Stimulated activated CD8-positive, alpha-beta memory T cell treated with anti-CD3 and anti-CD28 coated beads, Interleukin-2, amount 100 ng/mL, for 1 hour (primary cell): ENCODE measurements at places on chromosomes 3 and 15.

- DNase-seq, result no peak
These were observed 60.0 kb downstream of the PIK3CB start for GRCh38 chr3:138774529-138775253.

- DNase-seq, result no peak
These were observed 19.1 kb downstream of the ZNF710 start for GRCh38 chr15:90020021-90020735.

- DNase-seq, result no peak
These were observed 32.1 kb downstream of the SCAP start for GRCh38 chr3:47443611-47443995.

DNA sequence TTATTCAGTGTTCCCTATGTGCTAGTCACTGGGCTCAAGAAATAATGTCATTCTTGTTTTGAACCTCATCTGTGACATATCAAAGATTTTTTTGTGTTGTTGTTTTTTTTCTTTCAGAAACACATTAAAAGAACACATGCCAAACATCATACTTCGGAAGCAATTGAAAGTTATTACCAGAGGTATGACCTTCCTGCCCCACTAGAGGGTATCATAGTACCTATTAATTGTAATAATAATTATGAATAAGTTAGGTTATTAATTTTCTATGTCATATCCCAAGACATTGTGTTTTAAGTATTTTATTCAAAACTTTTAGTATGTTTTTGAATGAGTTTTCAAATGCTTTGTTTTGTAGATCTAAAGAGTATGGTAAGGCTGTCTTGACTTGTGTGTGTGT, 65.7 kb downstream of the CDIN1 start:
- no peak for DNase-seq

GRCh38 chr3:113118336-113118735, 93.0 kb upstream of the BOC start:
- DNase-seq, result no peak

GRCh38 chr15:78103406-78104118, 11.2 kb downstream of the SH2D7 start:
- peak; percentile 18 for DNase-seq

GRCh38 chr15:55868707-55869106, 124.7 kb downstream of the NEDD4 start:
- DNase-seq, result no peak

GRCh38 chr3:100419406-100419805, 18.1 kb downstream of the LNP1 start:
- no peak for DNase-seq

GRCh38 chr3:75193797-75194196, 470.3 kb upstream of the FRG2C start:
- DNase-seq, result no peak

DNA sequence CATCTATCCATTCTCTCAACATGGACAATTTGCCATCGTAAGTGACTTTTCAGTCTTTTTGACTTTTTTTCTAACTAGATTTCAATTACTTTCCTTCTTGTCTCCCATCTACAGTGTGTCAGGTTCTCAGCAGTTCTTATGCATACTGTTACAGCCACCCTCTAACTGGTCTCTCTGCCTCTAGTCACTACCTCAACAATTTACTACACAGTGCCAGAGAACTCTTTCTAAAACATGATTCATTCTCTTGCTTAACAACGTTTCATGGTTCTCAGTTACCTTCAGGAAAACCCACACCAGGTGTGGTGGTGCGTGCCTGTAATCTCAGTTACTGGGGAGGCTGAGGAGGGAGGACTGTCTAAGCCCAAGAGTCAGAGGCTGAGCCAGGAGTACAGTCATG, 95.4 kb downstream of the DIPK2A start:
- no peak for DNase-seq

GRCh38 chr3:188365988-188366698, 212.2 kb downstream of the LPP start:
- no peak for DNase-seq

DNA sequence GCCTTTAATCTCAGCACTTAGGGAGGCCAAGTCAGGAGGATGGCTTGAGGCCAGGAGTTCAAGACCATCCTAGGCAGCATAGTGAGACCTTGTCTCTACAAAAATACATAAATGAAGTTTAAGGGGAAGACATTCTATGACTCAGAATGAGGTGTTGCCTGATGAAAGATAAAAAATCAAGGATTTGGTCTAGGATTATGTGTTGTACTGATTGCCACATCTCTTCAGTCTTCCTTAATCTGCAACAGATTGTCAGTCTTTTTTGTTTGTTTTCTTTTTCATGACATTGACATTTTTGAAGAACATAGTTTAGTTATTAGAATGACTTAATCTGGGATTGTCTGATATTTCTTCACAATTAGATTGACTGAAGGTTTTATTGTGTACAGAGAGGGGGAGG, 26.3 kb upstream of the DPPA4 start:
- DNase-seq, result no peak

GRCh38 chr3:44470430-44470829, 7.0 kb downstream of the ZNF445 start:
- DNase-seq, result no peak

DNA sequence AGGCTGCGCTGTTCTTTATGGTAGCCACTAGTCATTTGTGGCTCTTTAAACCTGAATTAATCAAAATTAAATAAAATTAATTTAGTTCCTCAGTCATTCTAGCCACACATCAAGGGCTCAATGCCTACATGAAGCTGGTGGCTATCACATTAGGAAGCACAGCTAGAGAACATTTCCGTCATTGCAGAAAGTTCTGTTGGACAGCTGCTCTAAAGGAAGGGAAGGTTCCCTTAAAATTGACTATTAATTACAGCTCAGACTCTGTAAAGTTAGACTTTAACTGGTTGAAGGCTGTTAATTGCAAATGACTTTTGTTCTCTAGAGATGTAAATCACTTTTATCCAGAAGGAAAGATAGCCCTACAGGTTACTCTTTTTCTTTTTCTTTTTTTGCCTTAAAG, 202.7 kb upstream of the ADAMTS9 start:
- no peak for DNase-seq

GRCh38 chr3:141045849-141046248, 5.3 kb upstream of the SPSB4 start:
- DNase-seq, result no peak

- DNase-seq, result no peak
These were observed 1.4 kb upstream of the KBTBD8 start for GRCh38 chr3:66996696-66997095.

- no peak for DNase-seq
These were observed 207.6 kb downstream of the GAP43 start for GRCh38 chr3:115830764-115831395.

- DNase-seq, result no peak
These were observed 70.3 kb upstream of the BBX start for GRCh38 chr3:107452436-107452835.

GRCh38 chr3:182892226-182892625, 88.1 kb downstream of the DCUN1D1 start:
- no peak for DNase-seq

- DNase-seq, result no peak
These were observed at the start of gene ENTPD3 for GRCh38 chr3:40387001-40387894. Gene ENTPD3 (plus strand): TSS chr3:40387184. CDS start chr3:40388058, 874 bp downstream.

DNA sequence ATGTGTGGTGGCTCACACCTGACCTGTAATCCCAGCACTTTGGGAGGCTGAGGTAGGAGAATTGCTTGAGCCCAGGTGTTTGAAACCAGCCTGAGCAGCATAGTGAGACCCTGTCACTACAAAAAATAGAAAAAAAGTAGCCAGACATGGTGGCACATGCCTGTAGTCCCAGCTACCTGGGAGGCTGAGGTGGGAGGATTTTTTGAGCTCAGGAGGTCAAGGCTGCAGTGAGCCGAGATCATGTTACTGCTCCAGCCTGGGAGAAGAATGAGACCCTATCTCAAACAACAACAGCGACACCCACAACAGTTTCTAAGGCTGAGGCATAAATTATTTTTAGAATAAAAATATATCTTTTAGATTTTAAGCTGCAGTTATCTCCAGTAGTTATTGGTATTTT, 6.3 kb downstream of the APPL1 start:
- no peak for DNase-seq

GRCh38 chr3:134908271-134908670, 113.2 kb downstream of the EPHB1 start:
- no peak for DNase-seq

DNA sequence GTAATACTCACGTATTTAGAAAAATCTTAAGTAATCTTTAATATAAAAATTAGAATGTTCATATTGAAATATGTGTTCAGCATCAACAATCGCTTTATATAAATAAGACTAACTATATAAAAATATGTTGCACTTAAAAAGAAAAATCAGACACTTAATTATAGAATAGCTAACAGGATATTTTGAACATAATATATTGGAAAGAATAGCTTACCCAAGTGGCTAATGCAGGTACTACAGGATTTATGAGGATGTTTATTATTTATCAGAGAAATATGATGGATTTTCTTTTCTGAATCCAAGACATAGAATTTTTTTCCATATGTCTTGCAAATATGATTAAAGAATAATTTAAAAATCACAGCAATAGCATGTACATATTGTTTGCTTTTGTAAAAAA, 567.9 kb upstream of the GBE1 start:
- DNase-seq, result no peak

DNA sequence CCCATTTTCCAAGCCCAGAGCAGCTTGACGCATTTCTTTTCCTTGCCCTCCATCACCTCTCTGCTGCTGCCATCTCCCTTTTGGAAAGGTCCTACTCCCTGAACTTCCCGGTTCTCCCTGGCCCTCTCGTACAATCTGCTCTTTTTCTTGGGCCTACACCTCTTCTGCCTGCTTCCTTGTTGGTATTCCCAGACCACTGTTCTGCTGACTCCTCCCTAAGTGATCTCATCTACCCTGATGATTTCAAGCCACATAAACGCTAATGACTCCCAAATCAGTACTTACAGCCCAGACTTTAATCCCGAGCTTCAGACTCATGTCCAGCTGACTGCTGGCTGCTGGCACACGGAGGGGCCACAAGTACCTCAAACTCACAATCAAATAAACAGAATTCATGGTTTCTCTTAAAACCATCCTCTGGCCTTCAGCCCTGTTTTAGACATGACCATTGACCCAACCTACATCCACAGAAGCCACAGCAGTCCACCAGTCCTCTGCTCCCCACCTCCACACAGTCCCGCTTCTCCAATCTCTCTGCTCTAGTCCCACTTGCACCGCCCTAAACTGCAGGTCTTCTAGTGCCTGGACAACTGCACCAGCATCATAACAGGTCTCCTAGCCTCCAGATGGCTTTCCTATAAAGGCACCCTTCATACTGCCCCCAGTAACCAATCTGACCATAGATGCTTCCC, 57.6 kb downstream of the AAGAB start:
- no peak for DNase-seq

DNA sequence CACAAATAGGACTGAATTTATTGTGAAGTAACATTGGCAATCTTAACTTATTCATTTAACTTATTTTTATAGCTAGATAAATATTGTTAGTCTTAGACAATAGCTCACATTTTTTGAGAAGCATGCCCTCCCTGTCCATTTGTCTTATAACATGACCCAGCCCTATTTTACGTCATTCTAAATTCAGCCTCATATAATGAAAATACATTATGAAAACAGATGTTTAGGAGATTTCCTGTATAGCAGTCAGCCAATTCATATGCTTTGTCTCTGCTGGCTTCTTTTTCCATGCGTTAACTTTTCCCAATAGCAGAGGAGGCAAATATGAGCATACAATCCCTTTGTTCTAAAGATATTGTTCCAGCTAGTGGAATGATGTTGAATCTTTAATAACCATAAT, 29.3 kb downstream of the CD200 start:
- DNase-seq, result no peak

GRCh38 chr3:74613060-74613459, 1.4 kb downstream of the CNTN3 start:
- no peak for DNase-seq

DNA sequence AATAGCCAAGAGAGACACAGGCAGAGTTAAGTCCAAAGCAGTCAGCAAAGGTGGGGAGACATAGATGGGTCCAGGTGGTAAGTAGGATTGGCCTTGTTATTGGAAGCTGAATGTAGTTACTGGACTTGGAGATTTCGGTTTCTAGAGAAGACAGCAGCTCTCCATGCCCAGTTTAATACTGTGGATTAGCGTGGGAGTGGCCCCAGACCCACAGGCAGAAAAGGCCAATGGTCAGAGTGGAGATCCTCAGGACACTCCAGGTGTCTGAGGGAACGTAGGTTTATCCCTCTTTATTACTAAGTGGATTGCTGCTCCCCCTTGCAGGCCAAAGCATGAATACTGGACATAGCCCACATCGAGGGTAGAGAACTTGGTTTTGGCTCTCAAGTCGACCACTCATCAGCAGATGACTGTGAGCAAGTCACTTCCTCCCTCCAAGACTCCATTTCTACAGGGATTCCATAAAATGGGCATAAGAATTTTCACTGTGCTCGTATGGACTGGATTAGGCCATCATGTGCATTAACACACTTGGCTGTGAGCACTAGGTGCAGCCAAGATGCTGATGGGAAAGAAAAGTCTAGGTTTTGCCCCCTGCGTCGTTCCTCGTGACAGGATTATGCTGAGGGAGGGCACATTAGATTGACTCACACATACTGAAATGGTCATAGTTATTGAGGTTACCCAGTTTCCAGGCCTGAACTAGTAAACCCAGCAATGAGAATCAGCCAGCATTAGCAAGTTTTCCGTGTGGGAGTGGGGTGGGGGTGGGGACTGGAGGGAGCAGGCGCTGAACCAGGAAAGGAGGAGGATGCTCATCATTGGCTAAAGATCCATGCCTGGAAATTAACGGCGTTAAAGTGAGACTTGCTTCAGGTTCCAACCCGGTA, 225.2 kb upstream of the TPRG1 start:
- DNase-seq, result no peak

GRCh38 chr3:163671201-163671600, 1407.1 kb downstream of the SI start:
- no peak for DNase-seq

- no peak for DNase-seq
These were observed 2.6 kb upstream of the PLOD2 start for GRCh38 chr3:146163584-146163983.

DNA sequence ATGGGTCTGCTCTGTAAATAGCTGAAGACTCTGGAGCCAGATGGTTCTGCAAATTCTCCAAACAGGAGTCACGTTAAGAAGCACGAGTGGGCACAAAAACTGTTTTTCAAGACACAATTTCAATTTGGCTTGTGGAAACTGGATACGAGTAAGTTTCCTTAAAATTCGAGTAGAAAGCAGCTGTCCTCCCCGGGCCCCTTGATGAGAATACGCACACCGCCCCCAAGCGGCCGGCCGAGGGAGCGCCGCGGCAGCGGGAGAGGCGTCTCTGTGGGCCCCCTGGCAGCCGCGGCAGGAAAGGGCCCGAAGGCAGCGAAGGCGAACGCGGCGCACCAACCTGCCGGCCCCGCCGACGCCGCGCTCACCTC, 778 bp upstream of the THBS1 start:
- peak; percentile 76 for DNase-seq

DNA sequence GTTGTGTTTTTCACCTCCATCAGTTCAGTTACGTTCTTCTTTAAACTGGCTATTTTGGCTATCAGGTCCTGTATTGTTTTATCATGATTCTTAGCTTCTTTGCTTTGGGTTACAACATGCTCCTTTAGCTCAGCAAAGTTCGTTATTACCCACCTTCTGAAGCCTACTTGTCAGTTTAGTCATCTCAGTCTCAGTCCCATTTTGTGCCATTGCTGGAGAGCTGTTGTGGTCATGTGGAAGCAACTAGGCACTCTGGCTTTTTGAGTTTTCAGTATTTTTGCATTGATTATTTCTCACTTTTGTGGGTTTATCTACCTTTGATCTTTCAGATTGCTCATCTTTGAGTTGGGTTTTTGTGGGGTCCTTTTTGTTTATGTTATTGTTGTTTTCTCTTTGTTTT, 151.3 kb downstream of the CFAP20DC start:
- DNase-seq, result no peak
